ENCODE measurements at places on chromosomes 3 and 15. TPM values are rescaled to one million over a fixed set of nuclear protein-coding genes. Genes with fewer than 3 reads are reported as not detected.

The SUCNR1 gene
- total RNA-seq: 0.05 TPM

The GPX1 gene
- total RNA-seq: 326 TPM

The GOLGA6A gene
- total RNA-seq: not detected

The USP50 gene
- total RNA-seq: not detected

The MBNL1 gene
- 317 TPM for total RNA-seq

The BRPF1 gene
- 12.2 TPM for total RNA-seq

The GABRR3 gene
- not detected for total RNA-seq

The ALPK3 gene
- total RNA-seq: not detected

The ANKRD63 gene
- total RNA-seq: 11.4 TPM

The SLC35G2 gene
- 39.4 TPM for total RNA-seq

The CHRNB4 gene
- not detected for total RNA-seq

DNA sequence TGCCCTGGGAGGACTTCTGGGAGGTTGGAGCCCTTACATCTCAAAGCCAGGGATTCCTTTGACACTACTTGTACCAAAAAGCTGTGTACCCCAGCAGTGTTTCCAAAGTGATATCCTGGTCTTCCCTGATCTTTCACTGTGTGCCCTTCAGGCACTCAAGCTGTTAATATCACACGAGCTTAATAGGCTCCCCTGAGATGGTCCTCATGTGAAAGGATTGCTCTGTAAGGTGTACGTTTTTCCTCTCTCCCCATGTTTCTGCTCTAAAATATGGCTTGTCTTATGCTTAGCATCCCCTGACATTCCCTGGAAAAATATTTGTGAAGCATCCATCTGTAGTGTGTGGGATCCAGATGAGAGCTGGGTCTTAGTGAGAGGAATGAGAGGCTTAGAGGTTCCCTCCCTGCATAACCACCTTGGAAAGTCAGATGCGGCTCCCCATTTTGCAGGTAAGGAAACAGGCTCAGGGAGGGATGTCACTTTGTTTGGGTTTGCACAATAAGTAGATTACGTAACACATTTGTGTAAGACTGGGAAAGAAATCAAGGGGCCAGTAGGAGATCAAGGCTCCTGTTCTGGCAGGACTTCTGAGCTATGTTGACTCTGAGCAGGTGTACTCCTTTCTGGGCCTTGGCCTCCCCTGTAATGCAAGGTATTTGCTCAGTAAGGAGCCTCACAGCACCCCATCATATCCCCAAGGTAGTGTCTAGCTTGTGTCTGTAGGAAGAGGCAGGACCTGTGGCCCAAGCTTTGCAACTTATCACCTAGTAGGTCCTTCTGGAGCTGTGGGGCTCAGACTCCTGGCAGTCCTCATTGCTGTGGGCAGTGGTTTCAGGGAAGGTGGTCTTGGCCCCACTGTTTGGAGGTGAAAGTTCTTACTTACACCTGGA, 667 bp upstream of the ACOX2 start:
- H3K4me1 ChIP-seq: peaks cover 4% of the 10 kb centered on the region
- H3K27ac ChIP-seq: no peak overlapping the region
- H3K27me3 ChIP-seq: no peaks in the 10 kb centered on the region

DNA sequence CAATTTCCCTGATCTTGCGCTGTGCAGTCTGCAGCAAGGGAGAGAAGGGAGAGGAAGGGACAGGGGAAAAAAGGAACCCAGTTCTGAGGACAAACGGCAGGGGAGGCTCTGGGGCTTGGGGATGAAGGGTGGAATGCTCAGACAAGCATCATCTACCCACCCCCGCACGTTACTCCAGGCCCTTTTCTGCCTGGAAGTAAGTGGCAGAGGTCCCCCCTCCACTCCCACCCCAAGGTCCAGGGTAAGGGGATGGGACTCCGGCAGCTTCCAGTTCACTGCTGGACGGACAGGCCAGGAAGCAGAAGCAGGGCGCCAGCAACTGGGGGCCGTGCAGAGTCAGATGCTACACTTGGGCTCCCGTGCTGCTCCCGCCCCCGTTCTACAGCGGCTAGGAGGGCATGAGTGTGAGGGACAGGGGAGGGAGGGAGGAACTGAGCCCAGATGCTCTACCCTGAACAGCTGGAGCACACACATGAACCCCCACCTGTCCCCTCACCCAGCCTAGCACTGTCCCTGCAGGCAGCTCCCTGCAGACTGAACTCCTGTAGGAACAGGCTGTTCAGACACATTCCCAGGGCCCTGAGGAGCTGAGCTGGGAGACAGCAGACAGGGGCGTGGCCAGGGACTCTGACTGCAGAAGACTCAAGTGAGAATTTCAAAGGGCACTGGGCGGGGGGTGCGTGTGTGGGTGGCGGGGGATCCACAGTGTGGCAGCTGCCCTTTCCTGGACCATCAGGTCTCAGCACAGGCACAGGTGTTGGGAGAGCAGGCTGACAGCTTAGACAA, 59.7 kb downstream of the SENP2 start:
- DNase-seq: no peak
- peaks cover 47% of the 10 kb centered on the region for H3K36me3 ChIP-seq
- H3K4me3 ChIP-seq: no peak overlapping the region
- no peaks in the 10 kb centered on the region for H3K27me3 ChIP-seq

DNA sequence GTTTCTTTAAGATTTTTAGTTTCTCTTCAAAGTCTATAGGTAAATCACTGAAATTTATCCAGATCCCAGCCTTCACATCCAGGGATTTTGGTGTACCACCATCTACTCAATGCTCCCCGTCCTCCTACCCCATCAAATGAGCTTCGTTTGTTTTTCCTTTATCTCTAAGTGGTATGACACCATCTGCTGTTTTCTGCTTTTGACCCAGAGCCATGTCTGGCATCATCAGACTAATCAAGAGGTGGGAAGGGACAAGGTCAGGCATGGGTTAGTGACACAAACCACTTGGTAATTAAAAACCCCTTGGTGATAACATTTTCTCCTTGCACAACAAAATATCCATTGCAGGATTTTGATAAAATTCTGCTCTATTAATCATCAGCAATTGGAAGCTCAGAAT, 92.7 kb upstream of the GOLGA8J start:
- no peak overlapping the region for H3K27ac ChIP-seq
- DNase-seq: no peak
- no peaks in the 10 kb centered on the region for H3K36me3 ChIP-seq
- H3K4me3 ChIP-seq: no peak overlapping the region
- peaks cover 20% of the 10 kb centered on the region for H3K4me1 ChIP-seq
- H3K27me3 ChIP-seq: no peaks in the 10 kb centered on the region

- no peaks in the 10 kb centered on the region for H3K36me3 ChIP-seq
- peaks cover 18% of the 10 kb centered on the region for H3K4me1 ChIP-seq
- no peak overlapping the region for H3K4me3 ChIP-seq
- H3K27ac ChIP-seq: no peak overlapping the region
- no peak for DNase-seq
- no peaks in the 10 kb centered on the region for H3K27me3 ChIP-seq
These were observed 200.0 kb upstream of the UBE2E2 start for GRCh38 chr3:23002836-23003732.

- H3K4me3 ChIP-seq: peak overlapping the region; percentile 50
- H3K4me1 ChIP-seq: peaks cover 39% of the 10 kb centered on the region
- no peaks in the 10 kb centered on the region for H3K27me3 ChIP-seq
- peaks cover 23% of the 10 kb centered on the region for H3K36me3 ChIP-seq
These were observed 2.2 kb upstream of the HES1 start for GRCh38 chr3:194133661-194134230.

GRCh38 chr3:166721466-166721865, 658.6 kb downstream of the ZBBX start:
- H3K27me3 ChIP-seq: no peaks in the 10 kb centered on the region
- no peak overlapping the region for H3K4me3 ChIP-seq
- no peaks in the 10 kb centered on the region for H3K4me1 ChIP-seq
- no peaks in the 10 kb centered on the region for H3K36me3 ChIP-seq
- DNase-seq: no peak

DNA sequence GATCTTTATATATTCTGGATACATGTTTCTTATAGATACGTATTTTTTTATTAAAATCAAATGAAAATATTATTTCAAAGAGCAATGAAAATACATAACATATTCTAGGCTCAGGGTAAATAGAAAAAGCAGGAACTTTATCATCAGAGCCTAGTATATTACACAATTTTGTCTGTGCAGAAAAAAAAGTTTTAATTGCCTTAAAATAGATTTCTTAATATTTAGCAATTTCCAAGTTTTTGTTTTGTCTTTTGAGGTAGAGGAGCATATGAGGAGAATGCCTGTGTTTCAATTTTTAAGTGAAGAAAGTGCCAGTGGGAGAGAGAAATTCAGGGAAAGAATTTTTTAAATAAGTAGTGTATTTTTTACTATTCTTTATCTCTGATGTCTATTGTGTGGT, 10.5 kb downstream of the CAPN7 start:
- H3K4me3 ChIP-seq: no peak overlapping the region
- peaks cover 71% of the 10 kb centered on the region for H3K36me3 ChIP-seq
- no peaks in the 10 kb centered on the region for H3K4me1 ChIP-seq
- DNase-seq: no peak
- H3K27ac ChIP-seq: no peak overlapping the region

- H3K4me1 ChIP-seq: peaks cover 62% of the 10 kb centered on the region
- no peak overlapping the region for H3K4me3 ChIP-seq
- H3K27ac ChIP-seq: peak overlapping the region; percentile 52
These were observed 172.3 kb upstream of the TSC22D2 start for GRCh38 chr3:150235799-150236198.

GRCh38 chr3:5499404-5499803, 311.9 kb downstream of the EDEM1 start:
- no peaks in the 10 kb centered on the region for H3K36me3 ChIP-seq
- no peaks in the 10 kb centered on the region for H3K27me3 ChIP-seq
- no peaks in the 10 kb centered on the region for H3K4me1 ChIP-seq

GRCh38 chr3:121809249-121809648, 25.6 kb downstream of the IQCB1 start:
- H3K4me3 ChIP-seq: no peak overlapping the region
- DNase-seq: no peak
- H3K27me3 ChIP-seq: no peaks in the 10 kb centered on the region

DNA sequence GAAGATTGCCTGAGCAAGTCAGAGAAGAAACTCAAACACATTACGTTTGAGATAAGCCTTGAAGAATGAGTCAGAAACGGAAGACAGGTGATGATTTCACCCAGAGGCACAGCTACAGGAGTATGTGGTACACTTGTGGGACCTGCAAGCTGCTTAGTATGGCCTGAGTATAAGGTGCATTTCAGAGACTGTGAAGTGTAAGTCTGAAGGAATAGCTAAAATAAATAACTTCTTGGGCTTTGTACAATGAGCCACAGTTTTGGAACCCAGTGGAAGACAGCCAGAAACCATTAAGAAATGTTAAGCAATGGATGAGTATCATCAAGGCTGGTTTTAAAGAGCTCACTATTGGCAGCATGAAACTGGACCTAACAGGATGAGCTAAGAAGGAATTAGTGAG, 826.2 kb downstream of the ROBO1 start:
- no peak for DNase-seq
- no peaks in the 10 kb centered on the region for H3K27me3 ChIP-seq
- H3K4me1 ChIP-seq: no peaks in the 10 kb centered on the region
- no peaks in the 10 kb centered on the region for H3K36me3 ChIP-seq
- no peak overlapping the region for H3K27ac ChIP-seq

GRCh38 chr3:148204131-148204530, 493.6 kb upstream of the AGTR1 start:
- no peaks in the 10 kb centered on the region for H3K4me1 ChIP-seq
- H3K4me3 ChIP-seq: no peak overlapping the region
- H3K27ac ChIP-seq: no peak overlapping the region
- no peaks in the 10 kb centered on the region for H3K36me3 ChIP-seq

GRCh38 chr3:178059119-178059518, 477.1 kb upstream of the KCNMB2 start:
- no peak for DNase-seq
- H3K4me1 ChIP-seq: no peaks in the 10 kb centered on the region
- no peak overlapping the region for H3K27ac ChIP-seq
- no peaks in the 10 kb centered on the region for H3K27me3 ChIP-seq
- no peak overlapping the region for H3K4me3 ChIP-seq

DNA sequence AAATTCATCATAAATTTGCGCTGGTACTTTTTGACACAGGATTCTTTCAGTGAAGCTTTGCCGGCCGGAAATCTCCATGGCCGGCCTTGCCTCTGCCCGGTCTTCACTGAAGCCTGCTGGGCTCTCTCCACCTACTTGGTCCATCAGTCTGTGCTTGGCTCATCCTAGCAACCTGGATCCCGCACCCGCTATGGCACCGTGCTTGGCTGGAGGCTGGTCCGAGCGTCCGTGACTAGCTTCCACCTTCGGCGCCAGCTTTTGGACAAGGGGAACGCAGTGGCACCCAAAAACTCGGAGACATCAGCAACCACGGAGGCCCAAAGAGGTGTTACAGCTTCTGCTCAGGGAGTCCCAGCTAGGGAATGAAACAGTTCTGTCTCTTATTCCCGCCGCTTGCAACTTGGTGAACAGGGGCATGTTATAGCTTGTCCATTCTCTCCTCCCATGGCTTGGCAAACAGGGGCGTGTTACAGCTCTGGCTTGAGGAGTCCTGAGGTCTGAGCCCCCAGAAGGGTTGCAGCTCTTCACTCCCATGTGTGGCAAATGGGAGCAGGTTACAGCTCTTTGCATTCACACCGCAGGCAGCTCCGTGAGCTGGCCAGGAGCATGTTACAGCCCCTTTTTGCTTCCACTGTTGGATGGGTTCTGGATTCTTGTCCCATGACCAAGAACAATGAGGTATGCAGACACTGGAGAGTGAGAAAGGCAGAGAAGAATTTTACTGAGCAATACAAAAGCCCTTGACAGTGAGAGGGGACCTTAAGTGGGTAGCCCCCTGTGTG, 204.2 kb downstream of the DIPK2A start:
- no peaks in the 10 kb centered on the region for H3K4me1 ChIP-seq
- H3K27me3 ChIP-seq: no peaks in the 10 kb centered on the region
- H3K27ac ChIP-seq: no peak overlapping the region
- H3K4me3 ChIP-seq: no peak overlapping the region
- no peaks in the 10 kb centered on the region for H3K36me3 ChIP-seq

DNA sequence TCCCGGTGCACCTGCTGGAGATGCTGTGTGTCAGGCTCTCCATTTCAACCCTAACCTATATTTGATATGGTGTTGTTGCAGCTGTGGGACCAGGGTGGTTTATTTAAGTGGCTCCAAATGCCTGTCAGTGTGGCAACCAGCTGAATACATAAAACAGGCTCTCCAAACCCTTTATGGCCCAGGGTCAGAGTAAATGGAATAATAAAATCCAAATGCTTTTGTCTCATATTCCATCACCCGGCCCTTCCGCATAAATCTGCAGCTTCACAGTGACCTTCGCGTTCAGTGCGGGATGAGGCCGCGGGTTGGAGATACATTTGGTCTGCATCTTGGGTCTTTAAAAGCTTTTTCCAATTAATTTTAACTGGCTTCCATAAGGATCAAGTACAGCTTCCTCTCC, 382.1 kb upstream of the NR2F2 start:
- no peak overlapping the region for H3K27ac ChIP-seq
- H3K27me3 ChIP-seq: no peaks in the 10 kb centered on the region
- DNase-seq: no peak
- no peak overlapping the region for H3K4me3 ChIP-seq
- H3K36me3 ChIP-seq: no peaks in the 10 kb centered on the region

- H3K27me3 ChIP-seq: no peaks in the 10 kb centered on the region
- no peak overlapping the region for H3K4me3 ChIP-seq
- no peaks in the 10 kb centered on the region for H3K4me1 ChIP-seq
- peaks cover 18% of the 10 kb centered on the region for H3K36me3 ChIP-seq
- no peak overlapping the region for H3K27ac ChIP-seq
These were observed 22.8 kb downstream of the EMC7 start for GRCh38 chr15:34078900-34079299.

Measured in SJSA1 (cell line).